ENCODE measurements at places on chromosomes 5 and 9.

- no peak for DNase-seq
Observed at GRCh38 chr5:114363837-114364236, 2.0 kb downstream of the KCNN2 start.

- no peak for DNase-seq
Observed at GRCh38 chr9:72858089-72858912, 94.6 kb downstream of the ALDH1A1 start.

DNA sequence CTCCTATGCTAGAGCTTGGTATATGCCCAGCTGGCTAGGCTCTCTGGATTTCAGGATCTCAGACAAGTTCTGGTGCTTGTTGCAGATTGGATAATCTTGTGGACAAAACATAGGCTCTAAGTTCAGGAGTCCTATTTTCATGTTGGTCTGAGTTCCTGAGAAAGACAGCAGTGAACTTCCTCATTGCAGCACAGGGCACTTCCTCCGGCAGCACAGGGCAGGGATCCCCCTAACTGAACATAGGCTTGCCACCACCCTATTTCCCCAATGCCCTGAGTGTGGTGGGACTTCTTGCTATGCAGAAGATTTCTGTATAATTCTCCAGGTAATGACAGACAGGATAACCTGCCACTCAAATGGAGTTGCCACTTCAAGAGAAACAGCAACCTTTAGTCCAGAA lies 220.1 kb downstream of the PIK3R1 start:
- DNase-seq, result no peak

DNA sequence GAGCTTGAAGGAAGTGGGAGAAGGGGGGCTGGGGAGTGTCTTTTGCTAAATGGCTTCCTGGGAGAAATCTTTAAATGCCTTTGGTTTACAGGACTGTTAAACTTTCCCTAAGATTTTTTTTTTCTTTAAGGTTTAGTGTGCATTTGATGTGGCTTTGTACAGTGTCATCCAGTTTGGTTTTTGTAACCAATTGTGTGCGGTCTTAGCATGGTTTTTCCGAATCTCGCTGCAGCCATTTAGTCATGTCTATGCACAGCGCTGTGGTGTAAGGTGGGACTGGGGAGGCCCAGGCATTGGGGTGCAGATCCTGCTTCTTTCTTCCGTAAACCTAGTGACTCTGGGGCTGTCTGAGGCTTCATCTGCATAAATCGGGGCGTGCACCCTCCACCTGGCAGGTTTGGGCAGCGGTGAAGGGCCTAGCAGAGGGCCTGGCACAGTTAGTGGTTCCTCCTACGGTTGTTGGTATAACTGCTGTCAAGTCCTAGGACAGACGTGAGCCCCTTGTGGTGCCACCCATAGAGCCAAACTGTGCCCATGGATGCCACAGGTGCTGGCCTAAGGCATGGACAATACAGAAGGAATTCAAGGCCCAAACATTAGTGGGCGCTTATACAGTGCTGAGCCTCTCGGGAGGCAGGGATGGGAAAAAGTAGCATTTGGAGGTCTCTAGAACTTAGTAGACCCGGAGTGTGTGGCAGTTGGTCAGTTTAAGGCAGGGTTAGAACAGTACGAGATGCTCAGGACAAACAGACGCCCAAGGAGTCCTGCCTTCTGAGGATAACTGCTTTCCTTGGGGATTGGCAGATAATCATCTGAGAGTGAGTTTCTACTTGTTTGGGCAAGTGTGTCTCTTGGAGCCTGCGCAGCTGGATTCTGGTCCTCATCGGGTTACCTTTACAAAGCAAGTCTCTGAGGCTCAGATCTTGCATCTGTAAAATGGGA lies 1.5 kb downstream of the PRRC2B start:
- DNase-seq, result no peak

DNA sequence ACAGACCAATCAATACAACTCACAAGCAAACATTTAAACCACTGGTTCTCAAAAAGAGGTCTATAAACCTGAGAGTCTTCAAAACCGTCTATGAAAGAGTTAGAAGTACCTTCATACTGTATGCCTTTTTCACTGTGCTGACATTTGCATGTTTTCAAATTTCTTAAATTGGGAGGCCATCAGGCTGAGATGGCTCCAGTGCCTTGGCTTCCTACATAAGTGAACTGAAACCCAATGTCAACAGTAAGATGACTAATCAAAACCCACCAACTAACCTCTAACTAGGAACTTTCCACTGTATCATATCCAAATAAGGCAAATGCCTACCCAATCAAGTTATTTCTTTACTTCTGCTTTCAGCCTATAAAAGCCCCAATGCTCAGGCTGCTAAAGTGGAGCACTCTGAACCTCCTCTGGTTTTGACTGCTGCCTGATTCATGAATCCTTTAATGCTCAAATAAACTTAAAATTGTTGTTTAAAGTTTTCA lies 35.1 kb downstream of the FAM13B start:
- DNase-seq, result no peak

- no peak for DNase-seq
Observed at GRCh38 chr5:181243564-181244343, at the start of gene RACK1. Gene RACK1 (minus strand): TSS chr5:181243906. CDS start chr5:181243800, 106 bp downstream.

GRCh38 chr9:75483636-75484035 lies 395.3 kb downstream of the OSTF1 start:
- DNase-seq, result no peak

- no peak for DNase-seq
Observed at GRCh38 chr5:68898951-68899471, 194.8 kb upstream of the SLC30A5 start.

- DNase-seq, result no peak
Observed at GRCh38 chr5:137199966-137200365, 299.2 kb downstream of the SPOCK1 start.

GRCh38 chr9:5448016-5448415 lies 2.3 kb upstream of the CD274 start:
- DNase-seq, result no peak

DNA sequence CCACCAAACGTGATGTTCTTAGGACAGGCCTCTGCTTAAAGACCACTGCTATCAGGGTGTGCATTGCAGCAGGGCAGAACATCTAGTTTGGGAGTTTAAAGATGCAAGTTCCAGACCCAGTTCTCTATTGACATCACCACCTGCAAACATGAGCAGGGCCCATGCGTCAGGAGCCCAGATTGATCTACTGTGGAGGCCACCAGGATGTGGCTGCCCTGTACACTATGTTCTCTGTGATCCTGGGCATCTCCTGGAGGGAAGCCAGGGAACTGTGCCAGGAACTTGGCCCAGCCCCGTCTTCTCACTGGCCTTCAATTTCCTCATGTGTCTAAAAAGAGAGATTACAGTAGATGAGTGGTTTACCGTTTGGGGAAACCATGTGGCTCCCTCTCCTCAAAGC lies 87.1 kb downstream of the PDE6A start:
- no peak for DNase-seq

GRCh38 chr5:138469540-138470321 lies 4.5 kb downstream of the EGR1 start:
- peak; percentile 93 for DNase-seq

DNA sequence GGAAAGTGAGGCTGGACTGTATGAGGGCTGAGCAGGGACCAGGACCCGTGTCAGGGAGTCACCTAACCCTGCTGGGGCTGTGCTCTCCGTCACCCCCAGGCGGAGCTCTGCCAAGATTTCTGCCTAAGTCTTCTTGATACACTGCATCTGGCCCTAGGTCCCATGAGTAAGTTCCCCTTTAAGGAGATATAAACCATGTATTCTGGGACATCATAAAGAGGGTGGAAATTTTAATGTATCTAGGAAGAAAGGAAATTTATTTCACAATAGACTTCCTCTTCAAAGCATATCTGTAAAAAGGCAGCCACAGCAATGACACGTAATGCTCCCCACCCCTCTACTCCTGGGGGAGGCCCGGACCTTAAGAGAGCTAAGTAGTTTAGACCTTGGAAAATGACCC lies 183.4 kb downstream of the FBXL7 start:
- DNase-seq, result no peak

DNA sequence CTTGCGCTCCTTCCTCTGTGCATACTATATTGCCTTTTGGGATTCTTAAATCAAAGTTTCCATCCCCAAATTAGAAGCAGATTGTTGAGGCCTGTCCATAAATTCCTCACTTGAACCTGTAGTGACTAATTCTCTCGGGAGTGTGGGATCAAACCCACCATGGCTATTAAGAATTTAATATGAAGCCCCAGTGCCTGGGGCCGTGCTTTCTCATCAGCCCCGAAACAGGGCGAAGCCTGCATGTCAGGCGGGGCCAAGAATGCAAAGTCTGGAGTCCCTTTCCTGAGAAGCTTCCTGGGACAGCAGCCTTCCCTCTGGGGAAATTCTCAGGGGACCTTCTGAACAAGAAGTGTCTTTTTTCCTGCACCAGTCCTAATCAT lies 29.3 kb upstream of the FAT2 start:
- no peak for DNase-seq

DNA sequence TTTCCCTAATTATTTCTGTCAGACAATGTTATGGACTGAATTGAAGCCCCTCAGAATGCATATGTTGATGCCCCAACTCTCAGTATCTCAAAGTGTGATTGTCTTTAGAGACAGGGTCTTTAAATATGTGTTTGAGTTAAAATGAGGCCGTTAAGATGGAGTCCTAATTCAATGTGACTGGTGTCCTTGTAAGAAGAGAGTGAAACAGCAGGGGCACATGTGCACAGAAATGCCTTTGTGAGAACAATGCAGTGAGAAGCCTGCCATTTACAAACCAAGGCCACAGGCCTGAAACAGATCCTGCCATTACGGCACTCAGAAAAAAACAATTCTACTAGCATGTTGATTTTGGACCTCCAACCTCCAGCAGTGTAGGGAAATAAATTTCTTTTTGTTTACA lies 483.0 kb upstream of the DMAC1 start:
- DNase-seq, result no peak

DNA sequence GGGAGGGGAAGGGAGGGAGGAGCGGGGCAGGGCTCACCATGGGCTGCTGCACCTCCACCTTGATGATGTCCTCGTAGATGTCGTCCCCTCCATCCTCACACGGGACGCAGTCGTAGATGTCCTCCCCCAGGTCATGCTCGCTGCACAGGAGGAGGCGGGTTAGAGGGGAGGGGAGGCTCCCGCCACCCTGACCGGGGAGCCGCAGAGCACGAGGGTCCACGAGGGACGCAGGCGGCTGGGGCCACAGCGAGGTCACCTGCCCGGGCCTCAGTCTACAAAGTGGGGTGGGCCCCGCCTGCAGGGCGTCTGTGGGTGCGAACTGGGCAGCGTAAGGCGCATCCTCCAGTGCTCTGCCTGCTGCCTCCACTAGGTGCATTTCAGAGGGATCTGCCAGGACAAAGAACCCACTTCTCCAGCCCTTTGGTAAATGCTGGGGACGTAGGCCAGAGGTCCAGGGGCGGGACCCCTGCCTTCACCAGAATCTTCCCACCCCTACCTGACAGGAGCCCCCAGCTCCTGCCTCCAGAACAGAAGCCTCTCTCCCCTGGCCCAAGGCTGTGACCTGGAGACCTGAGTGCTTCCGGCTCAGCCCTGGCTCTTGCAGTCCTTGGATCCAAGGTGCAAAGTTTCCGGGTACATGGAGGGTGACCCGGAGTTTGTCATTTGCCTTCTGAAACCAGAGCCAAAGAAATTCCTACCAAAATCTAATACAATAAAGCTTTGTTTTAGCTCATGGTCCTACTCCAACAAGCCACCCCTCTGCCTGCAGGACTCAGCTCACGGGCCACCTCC lies 74.1 kb upstream of the SARDH start:
- DNase-seq, result no peak

- no peak for DNase-seq
Observed at GRCh38 chr5:30698217-30698616, 495.3 kb upstream of the CDH6 start.

- DNase-seq, result no peak
Observed at GRCh38 chr9:93620881-93621820, 44.8 kb downstream of the PHF2 start.

- DNase-seq, result no peak
Observed at GRCh38 chr9:69584759-69585158, 87.4 kb downstream of the APBA1 start.

DNA sequence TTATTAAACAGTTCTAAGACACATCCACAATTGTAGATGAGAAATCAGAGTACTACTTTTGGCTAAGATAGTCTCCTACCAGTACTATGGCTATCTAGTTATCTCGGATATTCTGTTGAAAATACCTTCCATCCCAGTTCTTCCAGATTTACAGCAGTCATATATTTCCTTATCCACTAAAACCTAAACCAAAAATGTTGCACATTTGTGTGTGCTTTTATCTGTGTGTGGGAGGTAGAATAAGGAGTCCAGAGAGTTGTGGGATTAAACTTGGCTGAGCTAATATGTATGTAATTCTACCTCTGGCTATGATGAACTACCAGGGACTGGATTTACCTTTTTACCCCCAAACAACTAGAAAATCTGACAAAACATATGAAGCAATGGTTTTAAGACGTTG lies 17.5 kb upstream of the NDUFB6 start:
- DNase-seq, result no peak

DNA sequence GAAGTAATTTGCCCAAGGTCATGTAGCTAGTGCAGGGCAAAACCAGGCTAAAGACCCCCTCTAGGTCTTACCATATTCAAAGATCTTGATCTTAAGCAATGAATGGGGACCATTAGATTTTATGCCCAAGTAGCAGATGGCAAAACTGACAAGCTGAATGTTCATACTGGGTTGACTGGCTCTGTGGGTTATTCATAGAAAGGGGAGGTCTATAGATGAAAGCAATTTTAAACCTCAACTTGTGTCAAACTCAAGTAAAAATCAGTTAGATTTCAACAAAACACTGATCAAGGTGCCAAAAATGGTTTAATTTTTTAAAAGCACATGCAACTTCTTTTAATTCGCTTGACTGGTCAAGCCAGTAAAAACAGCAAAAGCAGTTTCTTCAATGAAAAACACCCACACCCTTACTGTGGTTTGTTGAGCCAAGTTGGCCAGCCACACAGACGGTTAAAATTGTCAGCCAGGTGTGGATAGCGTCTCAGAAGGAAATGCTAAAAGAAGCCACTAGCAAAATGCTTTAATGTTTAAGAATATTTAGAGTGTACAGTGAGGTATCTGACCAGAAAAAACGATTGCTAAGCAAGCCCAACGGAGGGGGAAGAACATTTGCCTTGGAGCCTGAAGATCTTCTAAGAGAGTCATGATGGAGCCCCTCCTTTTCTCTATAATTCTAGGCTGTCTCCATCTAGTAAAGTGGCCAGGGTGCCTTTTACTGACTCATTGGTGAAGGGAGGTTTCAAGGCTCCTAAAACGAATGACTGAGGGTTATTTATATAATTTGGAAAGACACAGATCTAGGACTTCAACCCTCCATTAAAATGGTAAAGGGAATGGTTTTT lies 539.6 kb upstream of the CLINT1 start:
- no peak for DNase-seq

GRCh38 chr5:80754900-80755299 lies 100.1 kb upstream of the DHFR start:
- DNase-seq, result no peak

GRCh38 chr5:173020643-173021042 lies 35.5 kb upstream of the CREBRF start:
- no peak for DNase-seq

DNA sequence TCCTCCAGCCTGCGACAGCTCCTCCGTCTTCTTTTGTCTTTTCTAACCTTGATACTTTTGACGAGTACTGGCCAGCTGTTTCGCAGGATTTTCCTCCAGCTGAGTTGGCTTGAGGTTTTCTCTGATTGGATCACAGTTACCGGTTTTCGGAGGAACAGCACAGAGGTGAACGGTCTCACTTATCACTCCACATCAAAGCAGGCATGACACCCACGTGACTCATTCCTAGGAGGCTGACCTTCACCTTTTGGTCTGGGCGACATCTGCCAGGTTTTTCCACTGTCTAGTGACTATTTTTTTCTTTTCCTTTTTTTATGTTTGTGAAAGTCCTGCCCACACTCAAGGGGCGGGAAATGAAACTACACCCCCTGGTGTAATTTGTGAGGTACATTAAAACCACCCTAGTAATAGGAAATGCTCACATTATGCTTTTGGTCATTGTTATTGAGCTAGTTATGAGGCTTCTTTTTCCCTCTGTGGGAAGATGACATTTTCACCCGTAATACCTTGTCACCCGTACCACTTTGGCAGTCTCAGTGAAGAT lies 319.2 kb downstream of the GADD45G start:
- no peak for DNase-seq

All from amniotic stem cell (primary cell).